Islet precursor cell (in vitro differentiated cells): ENCODE measurements at places on chromosomes 7 and 10.
A peak's percentile ranks its signal among the peaks of the same experiment; 100 is the strongest.

DNA sequence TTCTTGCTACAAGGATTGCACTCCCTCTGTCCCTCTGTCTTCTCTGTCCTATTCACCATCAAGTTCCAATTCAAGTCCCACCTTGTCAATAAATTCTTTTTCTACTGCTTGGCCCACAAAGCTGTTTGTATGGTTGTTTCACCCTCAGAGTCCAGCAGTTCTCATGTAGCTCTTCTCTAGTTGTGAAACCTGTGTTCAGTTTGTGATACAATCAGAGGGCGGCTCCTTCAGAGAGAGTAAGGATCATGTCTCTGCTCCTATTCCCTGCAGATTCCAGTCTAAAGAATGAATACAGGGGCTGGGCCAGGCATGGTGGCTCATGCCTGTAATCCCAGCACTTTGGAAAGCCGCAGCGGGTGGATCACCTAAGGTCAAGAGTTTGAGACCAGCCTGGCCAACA lies 126.6 kb upstream of the BET1 start:
- no peak for DNase-seq

GRCh38 chr7:29468196-29468595 lies 95.4 kb upstream of the PRR15 start:
- no peak for DNase-seq

GRCh38 chr10:69684020-69684980 lies 54.3 kb downstream of the FAM241B start:
- DNase-seq, result peak; percentile 74

DNA sequence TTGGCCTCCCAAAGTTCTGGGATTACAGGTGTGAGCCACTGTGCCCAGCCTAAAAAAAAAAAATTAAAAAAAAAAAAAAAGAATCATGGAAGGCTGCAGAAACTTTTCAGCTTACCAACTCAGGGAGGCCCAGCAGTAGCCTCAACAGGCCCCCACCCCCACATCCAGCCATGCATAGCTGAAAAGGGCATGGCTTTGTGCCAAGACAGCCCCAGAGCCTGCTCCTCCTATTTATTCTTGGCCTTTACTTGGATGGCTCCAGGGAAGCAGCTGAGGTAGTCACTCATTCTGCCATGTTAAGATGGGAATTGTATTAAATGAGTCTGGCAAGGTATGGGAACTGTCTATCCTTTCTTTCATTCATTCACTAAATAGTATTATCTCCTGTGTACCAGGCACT lies 13.7 kb upstream of the CNNM2 start:
- DNase-seq, result no peak

DNA sequence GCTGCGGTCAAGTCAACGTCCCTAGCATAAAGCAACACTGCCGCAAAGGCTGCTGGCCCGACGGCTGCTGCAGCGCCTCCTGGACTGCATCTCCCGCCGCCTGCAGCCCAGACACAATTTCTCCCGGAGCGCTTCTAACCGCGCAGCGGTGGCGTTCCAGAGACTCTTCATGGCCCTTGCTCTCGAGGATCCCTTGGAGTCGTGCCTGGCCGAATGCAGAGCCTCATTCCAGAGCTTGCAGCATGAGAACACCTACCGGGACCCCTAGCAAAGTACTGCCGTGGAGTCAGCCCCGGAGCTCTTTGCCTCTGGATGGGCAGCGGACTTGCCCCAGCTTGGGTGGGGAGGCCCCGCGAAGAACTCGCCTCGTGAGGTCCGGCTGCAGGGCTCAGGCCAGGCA lies 79.7 kb upstream of the ZNF32 start:
- DNase-seq, result peak; percentile 46

DNA sequence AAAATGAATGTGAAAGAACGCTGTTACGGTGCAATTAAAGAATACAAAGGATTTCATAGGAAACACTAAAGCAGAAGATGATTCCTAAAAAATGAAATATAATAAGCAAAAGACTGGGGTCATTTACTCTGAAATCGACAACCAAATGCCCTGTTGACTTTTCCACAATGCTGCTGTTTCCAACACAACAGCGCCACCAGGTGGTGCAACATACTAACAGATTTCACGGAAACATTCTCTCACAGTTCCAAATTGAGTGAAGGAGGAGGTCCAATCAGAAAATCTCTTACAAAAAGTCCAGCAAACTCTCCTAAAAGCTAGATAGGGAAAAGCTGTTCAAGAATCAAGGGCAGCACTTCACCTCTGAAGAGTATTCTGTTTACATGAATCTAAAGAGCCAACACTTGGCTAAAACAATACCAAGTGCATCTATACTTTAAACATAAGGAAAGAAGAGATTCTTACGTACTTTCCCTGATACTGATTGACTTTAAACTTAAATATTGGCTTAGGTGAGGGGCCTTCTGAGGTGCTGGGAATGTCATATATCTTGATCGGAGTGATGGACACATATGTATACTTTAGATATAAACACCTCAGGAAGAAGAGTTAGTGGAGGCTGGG lies 55.9 kb downstream of the UPF2 start:
- DNase-seq, result peak; percentile 85
